ENCODE measurements at places on chromosomes 4 and X.

GRCh38 chr4:536351-536972, 37.5 kb downstream of the PIGG start:
- DNase-seq: no peak

DNA sequence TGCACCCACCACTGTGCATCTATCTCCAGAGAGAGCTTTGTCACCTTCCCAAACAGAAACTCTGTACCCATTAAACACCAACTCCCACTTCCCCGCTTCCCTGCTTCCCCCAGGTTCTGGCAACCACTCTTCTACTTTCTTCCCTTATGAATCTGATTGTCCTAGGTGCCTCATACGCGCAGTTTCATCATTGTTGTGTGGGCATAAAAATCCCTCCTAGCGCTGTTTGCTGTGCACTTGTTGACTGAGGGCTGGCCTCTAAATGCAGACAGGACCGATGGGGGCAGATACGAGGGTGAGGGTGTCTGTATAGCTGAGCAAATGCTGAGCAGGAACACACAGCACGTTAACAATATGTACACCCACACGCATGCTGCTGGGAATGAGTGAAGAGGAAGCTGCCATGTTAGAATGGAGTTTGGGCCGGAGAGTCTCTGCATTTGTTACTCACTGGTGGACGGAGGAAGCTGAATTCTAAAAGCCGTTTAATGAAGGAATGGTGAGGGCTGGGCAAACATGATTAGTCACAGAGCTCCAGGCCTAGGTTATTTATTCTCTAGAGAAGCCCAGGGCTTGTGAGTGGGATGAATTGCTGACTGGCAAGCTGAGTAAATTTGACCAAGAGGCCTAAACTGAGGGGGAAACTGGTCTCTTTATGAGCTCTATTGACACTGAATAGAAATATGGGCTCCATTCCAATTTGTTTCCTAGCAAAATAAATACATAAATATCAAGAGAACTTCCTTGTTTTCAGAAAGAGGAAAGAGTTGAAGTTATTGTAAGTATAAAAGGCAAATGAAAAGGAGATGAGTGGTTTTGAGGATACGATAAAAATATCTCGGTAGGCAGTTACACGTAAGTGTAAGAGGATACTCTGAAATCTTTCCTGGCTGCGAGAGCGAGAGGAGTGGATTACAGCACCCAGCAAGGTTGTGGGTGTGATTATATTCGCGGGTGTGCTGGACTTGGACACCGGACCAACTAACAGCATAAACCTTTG, 95.9 kb upstream of the RPS6KA3 start:
- no peak for DNase-seq

DNA sequence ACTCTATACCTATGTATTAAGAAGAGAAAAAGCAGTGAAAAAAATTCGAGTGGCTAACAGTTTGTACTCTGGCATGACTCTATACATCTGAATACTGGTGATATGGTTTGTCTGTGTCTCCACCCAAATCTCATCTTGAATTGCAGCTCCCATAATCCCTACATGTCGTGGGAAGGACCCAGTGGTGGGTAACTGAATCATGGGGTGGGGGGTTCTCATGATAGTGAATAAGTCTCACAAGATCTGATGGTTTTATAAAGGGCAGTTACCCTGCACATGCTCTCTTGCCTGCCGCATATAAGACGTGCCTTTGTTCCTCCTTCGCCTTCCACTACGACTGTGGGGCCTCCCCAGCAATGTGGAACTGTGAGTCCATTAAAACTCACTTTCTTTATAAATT, 70.4 kb downstream of the LRBA start:
- DNase-seq: no peak

GRCh38 chrX:29376584-29376983, 789.3 kb downstream of the IL1RAPL1 start:
- DNase-seq: no peak

DNA sequence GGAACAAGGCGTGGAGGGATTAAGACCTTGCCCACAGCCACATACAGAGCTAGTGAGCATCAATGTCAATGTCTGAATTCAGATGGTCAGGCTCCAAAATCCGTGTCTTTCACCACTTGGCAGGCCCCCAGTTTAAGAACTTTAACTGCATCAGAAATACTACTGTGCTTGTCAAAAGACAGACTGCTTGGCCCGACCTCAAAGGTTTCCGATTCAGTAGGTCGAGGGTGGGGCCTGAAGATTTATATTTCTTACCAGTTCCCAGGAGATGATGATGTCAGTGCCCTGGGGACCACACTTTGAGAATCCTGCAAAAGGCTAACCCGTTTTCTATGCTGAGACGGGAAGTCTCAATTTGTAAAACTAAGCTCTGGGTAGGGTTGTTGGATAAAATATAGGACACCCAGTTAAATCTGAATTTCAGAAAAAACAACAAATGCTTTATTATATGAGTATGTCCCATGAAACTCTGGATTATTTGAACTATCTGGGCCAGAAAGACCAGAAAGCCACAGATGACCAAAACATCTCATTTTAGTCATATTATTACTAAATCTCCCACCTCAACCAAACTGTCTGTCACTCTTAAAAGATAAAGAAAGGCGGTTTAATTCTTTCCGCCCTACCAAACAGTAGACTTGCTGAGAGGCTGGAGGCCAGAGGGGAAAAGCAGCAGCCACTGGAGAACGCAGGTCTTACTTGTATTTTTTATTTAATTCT, 42.7 kb downstream of the GATB start:
- no peak for DNase-seq

DNA sequence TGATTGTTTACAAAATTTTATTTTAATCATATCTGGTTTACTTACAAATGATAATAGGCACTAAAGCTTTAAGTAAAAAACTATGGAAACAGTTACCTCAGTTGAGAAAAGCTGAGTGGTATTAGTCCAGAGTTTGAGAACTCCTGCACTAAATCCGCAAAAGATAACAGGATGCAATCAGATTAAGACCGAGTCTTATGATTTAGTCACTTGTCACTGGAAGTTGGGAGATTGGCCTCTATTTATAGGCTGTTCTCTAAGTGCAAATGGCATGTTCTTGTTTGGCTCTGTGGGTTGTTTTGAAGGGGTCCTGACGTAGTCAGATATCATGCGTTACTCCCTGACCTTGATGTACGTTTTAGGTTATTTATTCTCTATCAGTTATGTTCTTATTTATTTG, 6.3 kb downstream of the GPAT3 start:
- DNase-seq: no peak

DNA sequence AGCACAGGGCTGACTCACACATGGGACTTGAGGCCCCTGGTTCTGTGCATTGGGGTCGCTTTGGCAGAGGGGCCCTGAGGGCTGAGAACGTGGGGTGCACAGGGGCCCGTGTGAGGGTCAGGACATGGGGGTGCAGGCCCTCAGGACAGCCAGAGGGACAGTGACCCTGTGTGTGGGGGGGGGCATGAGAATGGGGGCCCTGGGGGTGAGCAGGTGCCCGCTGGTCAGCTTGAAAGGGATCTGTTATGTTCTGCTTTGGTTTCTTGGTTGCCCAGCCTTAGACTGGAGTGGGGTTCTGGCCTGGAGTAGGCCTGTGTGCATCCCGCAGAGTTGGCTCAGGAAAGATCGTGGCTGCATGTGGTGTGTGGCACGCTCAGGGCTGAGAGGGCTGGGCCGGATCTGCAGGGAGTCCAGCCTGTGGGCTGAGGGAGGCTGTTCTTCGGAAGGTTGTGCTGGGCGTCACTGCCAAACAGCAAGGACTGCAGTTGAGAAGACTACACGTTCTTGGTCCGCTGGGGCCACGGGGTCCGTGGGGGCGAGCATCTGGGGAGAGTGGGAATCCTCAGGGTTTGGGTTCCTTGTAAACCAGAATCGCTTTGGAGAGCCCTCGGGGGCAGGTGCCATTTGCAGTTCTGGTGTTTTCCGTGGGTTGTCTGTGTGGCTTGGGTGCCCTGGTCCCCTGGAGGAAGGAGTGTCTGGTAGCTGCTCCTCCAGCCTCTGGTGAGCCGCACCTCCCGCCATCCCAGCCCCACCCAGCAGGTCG, 15.2 kb upstream of the UVSSA start:
- DNase-seq: no peak

DNA sequence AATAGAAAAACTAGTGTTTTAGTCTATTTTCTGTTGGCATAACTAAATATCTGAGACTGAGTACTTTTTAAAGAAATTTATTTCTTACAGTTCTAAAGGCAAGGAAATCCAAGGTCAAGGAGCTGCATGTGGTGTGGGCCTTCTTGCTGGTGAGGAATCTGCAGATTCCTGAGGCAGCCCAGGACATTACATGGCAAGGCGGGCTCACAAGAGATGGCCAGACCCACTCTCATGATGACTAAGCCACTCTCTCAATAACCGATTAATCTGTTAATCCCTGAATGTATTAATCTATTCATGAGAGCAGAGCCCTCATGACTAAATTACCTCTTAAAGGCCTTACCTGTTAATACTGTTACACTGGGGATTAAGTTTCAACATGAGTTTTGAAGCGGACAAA, 340.8 kb downstream of the GRXCR1 start:
- DNase-seq: no peak

- no peak for DNase-seq
These were observed 2.7 kb upstream of the TMSB4X start for GRCh38 chrX:12972243-12972642.

DNA sequence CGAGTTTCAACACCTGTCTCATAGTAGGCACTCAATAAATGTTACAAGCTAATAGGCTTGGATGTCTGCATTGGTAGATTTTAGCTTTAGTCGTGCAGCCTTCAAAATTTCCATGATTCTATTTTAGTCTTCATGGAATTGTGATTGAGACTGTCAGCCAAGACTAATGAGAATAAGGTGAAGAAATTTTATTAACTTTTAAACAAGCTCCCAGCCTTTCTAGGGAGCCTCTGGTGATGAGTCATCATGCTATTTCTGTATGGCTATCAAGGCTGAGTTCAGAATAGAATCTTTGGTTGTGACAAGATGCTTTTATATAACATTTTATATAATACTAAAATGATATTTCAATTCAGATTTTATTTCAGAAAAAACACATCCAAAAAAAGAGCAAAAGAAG, 685.8 kb downstream of the GABRG1 start:
- no peak for DNase-seq

GRCh38 chr4:4818415-4819212, 40.9 kb upstream of the MSX1 start:
- DNase-seq: no peak

DNA sequence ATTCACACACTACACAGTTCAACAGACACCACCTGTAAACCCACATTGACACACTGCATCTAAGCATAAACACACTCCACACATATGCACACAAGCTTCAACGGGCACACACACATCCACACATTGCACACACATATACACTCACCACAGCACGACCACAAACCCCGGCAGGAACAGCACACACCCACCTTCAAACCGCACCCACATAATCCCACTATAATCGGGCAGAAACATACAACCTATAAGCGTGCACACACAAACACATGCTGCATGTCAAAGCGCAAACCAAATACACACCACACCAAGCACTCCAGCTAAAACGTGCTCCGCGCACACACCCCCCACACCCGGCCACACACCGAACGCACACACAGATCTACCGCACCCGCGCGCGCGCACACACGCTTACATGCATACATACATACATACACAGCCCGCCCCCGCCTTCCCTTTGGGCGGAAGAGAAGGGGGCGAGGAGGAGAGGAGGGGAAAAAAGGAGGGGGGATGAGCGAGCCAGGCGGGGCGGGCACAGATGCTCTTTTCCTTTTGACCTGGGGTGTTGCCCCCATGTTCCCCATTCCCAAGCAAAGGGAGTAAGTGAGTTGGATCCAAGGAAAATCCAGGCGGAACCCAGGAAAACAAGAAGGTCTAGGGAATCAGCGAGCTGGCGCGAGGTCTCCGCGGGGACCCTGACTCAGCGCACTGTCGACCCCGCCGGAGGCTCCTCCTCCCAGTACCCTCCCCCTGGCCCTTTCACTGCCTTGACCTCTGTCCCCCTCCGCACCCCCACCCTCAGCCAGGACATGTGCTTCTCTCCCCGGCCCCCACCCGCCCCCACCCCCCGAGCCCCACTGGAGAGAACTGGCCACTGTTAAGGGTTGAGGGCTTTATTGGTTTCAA, 9.9 kb downstream of the ARHGAP36 start:
- DNase-seq: no peak

DNA sequence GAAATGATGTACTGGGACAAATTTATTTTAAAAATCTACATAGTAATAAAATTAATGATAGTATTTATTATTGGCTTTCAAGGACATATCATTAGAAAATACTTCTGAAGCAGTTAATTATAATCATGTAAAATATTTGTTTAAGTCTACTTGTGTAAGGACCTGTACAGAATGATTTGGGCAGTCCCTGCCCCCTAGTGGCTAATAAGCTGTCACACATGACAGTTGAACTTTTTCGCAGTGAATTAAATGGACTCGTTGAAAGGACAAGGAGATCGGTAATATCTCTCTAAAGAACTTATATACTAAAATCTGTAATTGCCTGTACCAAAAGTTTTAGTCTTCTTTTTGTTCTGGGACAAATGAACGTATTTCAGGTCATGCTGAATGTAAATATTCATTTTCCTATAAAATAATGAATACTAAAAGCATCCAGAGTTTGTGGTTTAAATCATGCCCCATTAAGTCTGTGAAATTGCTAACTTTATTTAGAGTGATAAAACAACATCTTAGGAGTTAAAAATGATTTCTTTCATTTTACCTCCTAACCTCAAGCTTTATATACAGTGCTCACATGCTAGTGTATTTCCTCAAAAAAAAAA, 13.6 kb downstream of the EXOC1 start:
- DNase-seq: peak; percentile 7

DNA sequence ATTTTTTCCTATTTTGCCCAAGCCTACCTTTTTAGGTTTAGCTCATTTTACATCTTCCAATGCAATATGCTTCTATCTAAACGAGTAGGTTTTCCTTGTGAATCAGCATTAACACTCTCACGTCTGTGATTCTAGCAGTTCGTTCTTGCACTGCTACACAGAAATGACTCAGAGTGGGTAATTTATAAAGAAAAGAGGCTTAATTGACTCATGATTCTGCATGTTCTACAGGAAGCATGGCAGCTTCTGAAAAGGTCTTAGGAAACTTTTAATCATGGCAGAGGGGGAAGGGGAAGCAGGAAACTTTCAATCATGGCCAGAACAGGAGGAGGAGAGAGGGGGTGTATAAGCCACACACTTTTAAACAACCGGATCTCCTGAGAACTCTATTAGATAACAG, 44.9 kb downstream of the SPANXN1 start:
- no peak for DNase-seq

DNA sequence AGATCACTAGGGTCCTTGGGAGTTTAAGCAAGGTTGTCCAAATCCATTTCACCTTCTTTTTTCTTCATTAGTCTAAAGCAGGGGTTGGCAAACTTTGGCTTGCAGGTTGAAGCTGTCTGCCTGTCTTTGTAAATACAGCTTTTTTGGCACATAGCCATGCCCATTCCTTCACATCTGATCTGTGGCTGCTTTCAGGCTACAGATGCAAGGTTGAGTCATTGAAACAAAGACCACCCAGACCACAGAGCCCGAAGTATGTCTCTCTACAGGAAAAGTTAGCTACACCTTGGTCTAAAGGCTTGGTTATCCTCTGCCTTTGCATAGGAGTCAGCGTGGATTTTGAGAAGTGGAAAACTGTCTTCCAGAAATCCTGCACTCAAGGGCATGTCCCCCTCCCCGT, 238.1 kb upstream of the STS start:
- no peak for DNase-seq
